ENCODE measurements at places on chromosomes 13 and 19.
A peak's percentile ranks its signal among the peaks of the same experiment; 100 is the strongest.

DNA sequence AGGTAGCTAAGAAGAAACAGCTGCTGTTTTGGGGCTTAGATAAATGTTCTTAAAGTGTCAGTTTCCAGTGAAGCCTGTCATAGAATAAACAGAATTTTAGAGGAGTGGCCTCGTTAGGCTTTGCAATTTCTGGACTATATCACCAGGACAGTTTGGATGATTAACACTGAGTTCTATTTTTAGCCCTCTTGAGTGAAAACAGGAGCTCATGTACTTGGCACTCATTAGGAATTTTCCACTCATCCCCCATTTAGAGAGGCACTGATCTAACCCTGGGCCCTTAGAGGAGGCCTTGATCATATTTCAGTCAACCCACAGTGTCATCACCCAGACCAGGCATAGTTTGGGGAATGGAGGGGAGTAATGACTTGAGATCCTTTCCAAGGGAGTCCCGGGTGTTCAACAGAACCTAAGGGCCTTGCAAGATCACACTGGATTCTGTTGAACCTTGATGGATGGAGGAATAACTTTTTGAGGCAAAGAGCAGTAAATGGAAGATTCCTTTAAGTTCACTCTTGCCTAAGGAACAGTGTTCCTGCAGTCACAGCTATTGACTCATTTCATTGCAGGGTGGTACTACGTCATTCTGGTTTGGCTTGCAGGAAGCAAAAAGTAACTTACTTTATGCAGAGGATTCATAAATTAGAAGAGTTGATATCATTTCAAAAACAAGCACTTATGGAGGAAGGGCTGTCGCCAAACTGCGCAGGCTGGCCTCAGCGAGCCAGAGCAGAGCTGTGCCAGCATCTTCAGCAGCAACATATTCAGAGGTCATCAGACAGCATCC lies 160.2 kb downstream of the SLC7A1 start:
- DNase-seq: peak; percentile 64

DNA sequence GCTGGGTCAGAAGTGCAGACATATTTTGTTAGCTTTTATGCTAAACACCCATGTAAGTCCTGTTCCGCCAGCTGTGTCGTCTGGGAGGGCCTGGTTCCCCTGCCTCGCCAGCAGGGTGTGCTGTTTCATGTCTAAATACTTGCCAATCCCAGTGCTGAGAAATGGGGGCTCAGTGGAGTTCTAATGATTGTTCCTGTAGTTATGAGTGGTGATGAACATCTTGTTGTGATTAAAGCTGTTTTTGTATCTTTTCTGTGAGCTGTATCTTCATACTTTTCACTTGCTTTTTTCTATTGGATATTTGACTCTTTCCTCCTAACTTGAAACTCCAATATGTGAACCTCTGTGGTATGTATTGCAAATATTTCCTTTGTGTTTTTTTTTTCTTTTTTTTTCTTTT lies 32.7 kb downstream of the KDM4B start:
- no peak for DNase-seq

DNA sequence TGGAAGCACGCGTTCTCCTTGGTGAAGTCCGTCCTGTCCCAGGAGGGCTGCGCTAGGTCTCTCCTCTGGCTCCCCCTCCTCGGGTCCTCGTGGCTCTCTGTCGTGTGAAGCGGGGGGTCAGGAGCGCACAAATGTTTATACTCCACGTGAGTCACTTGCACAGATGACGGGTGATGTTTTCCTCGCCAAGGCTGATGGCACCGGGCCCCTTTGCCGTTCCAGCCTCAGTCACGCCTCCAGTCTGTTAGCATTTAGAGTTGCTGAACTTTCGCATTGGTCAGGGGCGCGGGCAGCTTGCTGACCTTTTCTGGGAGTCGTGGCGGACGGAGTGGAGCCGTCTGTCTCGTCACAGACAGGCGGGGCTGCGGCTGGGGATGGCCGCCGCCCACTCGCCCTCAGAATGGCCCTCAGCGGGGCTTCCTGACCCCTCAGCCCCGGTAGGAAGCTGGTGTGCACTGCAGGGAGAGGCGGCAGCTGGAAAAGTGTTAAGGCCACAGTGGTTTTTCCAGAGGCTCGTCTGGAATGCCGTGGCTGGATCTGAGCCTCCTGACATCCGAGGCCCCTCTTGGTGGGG lies 13.7 kb downstream of the KLHL26 start:
- no peak for DNase-seq

DNA sequence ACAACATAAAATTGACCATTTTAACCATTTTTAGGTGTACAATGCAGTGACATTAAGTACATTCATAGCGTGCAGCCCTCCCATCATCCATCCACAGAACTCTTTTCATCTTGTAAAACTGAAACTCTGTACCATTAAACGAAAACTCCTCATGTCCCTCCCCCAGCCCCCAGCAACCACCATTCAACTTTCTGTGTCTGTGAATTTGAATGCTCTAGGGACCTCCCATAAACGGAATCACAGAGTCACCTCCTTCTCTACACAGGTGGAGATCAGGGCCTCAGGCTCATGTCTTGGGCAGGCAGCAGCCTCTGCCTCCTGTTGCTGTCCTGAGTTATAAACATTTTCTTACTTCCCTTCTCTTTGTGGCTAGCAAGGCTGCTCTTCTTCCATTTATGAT lies 7.3 kb upstream of the CCNE1 start:
- DNase-seq: no peak

DNA sequence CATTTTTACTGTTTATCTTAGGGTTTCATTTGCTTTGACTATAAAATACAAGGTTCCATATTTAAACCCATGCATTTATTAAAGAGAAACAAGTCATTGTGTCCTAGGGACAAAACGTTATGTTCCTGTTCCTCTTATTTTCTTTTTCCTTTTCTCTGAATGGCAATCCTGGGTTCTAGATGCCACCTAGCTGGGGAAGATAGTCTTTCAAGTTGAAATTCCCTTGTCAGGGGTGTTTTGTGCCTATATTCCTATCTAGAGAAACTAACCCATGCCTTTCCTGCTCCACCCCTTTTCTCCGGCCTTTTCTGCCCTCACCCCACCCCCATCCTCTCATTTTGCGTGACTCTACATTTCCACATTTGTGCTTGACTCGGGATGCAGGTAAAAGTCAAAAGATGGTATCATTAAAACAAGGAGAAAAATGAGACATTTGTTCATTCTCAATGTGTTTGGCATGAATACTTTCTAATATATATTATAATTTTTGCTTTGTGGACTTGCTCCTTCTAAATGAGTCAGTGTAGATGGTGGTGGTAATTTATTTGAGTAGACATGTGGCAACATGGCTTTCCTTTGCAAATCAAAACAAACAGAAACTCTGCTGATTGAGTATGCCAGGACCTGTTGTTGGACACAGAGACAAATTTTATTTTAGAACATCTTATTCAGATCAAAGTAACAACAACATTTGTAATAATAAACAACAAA lies 26.8 kb upstream of the STARD13 start:
- no peak for DNase-seq

DNA sequence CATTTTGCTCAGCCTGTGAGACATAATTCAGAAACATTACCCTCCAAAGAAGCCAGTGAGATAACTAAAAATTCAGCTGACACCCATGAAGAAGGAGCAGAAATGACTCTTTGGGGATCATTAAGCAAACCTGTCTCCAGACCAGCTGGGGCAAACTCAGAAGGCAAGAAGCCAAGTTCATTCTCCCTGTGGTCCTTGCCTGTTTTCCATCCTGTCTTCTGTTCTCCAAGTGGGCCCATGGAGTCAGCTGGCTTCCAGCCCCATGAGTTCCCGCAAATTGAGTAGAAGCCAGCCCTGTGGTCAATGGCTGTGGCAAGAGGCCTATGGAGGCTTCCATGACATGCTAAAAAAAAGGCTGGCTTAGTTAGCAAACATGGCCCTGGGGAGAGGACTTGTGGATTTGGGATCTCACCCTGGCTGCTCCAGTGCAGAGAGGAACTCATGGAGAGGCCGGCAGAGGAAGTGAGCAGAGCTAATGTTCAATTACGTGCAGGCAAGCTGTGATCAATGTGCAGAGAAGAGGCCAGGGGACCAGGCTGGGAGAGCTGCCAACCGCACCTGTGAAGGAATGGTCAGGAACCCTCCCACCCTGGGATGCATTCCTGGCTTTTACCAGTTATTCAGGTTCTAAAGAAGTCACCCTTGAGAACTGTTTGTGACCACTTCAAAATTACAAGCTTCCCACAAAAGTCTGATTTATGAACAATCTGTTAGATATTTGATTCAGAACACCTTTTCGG lies 229.1 kb downstream of the TSHZ3 start:
- no peak for DNase-seq

DNA sequence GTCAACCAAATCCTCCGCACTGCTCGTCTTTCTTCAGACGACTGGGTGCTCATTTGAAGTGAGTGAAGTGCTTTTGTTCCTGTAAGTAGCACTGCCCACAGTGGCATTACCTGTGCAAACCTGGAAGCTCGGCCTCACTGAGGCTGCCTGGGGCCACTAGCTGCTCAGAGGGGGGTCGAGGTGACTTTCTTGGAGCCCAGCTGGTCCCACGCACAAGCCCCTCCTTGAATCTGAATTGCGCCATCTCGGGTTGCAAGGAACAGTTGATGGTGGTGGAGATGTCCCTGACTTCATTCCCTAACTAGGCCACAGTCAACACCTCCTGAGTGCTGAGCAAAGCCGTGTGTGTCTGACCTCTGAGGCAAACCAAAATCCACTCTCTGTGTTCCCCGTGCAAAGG lies 79.3 kb upstream of the GPR183 start:
- DNase-seq: no peak

DNA sequence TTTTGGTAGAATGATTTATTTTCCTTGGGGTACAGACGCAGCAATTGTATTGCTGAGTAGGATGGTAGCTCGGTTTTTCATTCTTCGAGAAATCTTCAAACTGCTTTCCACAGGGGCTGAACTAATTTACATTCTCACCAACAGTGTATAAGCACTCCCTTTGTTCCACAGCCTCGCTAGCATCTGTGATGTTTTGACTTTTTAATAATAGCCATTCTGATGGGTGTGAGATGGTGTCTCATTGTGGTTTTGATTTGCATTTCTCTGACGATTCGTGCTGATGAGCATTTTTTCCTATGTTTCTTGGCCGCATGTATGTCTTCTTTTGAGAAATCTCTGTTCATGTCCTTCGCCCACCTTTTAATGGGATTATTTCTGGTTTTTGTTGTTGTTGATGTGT lies 54.8 kb upstream of the UQCRFS1 start:
- DNase-seq: no peak

- no peak for DNase-seq
These were observed 82.5 kb upstream of the KCTD15 start for GRCh38 chr19:33714149-33714548.

DNA sequence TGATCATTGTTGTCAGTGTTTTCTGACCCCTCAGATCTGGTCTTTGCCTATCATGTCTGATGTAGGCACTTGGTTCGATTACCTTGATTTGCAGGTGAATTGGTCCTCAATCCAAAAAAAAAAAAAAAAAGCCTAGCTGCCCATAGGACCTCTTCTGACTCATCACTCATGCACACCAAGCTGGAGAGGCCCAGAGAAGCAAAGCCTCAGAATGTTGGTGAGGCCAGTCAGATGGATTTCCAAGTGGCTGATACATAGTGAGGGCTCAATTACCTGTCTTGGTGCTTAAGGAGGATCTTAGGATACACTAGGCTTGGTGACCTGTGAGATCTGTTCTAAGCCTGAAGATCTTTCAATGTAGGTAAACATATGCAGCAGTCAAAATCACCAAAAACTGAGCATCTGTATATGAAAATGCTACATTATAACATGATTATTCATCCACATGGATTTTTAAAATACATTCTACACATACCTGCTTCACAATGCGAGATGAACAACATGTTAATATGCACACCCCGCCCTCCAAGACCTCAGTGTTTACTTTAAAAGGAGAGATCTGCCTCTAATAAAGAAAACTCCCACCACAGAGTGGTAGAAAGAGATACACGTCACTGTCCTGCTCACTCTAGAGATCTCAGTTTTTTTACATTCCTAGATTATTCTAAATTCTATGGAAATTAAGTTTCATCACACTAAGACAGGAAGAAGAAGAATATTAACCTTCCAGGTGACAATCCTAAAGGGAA lies 79.9 kb upstream of the RAP2A start:
- DNase-seq: no peak

DNA sequence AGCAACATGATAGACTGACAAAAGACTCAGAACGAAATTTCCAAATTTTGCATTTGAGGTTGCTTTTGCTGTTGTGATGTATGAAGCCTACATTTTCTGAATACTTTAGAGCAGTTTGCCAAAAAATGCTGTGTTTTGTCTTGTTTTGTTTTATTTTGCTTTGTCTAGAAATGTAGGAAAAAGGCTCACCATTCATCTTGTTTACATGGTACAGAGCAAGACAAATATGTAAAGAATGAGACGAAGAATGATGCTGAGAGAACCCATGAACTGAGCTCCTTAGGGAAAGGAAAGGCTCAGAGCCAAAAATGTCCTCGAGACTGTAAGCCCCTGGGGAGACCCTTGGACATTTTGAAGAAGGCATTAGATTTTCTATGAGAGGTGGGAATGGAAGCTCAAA lies 6.8 kb upstream of the SPART start:
- DNase-seq: no peak

DNA sequence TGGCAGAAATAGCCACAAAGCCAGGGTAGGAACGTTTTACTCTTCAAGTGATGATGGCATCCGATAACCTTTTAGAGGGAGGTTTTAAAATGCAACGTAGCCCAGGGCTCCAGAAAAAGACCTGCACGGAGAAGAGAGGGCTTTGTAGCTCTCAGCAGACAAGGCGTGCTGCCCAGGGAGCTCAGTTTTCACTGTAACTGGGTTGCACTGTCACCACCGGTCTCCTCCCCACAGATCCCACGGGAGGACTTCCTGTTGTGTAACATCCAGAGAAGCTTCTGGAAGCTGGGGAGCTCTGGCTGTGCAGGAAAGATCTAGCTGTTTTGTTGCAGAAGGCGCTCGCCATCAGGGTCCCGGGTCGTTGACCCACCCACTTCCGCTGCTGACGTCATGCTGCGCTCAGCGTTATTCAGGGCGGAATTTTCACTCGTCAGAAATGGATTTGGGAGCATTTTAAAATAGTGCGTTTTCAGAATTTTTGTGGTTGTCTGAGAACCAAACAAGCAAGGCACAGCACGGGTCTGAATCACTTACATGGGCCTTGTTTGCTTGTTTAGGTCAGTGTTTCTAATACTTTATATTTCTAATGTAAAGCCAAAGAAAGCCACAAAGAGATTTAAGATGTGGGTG lies 50.8 kb downstream of the ATP11A start:
- DNase-seq: no peak

DNA sequence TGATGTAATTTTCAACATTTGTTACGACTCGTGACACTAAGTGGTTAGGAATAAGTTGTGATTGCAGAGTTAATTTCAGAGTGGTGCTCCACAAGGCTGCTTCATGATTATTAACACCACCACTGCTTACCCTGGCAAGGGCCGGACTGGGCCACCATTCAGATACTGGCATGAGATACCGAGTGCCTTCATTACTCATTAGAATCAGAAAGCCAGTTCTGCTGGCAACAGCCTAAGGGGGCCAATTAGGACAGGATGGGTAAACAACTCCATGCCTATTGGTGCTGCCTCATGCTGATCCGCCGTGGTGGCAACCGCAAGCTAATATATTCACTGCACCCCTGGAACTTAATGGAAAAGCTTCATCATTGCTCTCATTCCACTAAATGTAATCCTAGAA lies 575.1 kb downstream of the EFNB2 start:
- no peak for DNase-seq

Measured in NCI-H2029 treated with DMSO at 0.1 percent for 48 hours (cell line).